LNCaP clone FGC (cell line): ENCODE measurements at places on chromosomes 6 and 20.
A peak's percentile ranks its signal among the peaks of the same experiment; 100 is the strongest.

- no peak for DNase-seq
Measured at GRCh38 chr6:14396826-14397517, 279.4 kb downstream of the CD83 start.

DNA sequence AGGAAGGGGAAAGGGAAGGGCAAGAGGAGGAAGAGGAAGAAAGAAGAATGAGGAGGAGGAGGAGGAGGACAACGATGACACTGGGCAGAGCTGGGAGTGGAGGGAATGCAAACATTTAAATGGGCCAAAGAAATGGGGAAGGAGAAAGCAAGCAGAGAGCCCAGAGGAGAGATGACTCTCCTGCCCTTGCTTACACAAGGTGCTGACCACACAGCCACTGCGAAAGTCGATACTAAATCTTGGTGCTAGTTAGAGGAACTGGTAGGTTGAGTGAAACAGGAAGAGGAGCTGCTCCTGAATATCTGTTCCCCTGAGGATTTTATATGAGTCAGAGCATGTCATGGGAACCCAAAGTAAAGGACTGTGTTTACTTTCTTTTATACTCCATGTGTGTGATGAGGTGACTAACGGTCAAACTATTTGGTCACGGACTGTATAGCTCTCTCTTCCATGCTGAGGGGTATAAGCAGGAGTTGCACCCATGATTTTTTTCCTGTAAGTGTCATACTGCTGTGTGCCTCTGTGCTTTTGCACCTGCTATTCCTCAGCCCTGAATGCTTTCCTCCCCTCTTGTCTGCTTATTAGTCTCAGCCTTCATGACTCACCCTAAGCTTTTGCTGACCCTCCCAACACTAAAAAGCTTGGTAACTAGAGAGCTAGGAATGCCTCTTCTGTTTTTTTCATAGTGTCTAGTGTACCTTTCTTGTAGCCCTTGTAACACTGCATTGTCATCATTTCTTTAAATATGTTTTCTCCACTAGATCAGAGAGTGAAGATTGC lies 9.5 kb upstream of the PAQR8 start:
- peak; percentile 30 for DNase-seq

DNA sequence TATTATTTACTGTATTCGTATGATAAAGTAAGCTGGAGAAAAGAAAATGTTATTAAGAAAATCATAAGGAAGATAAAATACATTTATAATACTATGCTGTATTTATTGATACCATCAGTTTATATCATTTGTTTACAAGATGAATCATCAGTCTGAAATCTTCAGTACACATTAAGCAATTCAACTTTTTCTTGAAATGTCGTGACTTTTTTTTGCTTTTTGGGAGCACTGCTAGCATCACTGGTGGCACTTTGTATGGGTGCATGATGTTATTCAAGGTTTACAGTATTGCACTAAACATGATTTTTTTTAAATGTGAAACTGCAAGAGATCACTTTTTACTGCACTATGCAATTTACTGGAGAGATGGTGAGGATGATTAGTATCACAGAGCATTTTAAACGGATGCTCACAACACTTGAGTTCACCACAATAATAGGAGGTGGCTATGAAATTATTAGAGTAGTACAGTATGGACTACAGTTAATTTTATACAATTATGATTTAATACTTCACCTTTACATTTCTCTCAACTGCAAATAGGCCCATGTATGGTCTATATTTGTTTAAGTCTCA lies 85.9 kb downstream of the SNAP25 start:
- DNase-seq: no peak

- no peak for DNase-seq
Measured at GRCh38 chr20:63836458-63837344, 5.6 kb upstream of the ZBTB46 start.

DNA sequence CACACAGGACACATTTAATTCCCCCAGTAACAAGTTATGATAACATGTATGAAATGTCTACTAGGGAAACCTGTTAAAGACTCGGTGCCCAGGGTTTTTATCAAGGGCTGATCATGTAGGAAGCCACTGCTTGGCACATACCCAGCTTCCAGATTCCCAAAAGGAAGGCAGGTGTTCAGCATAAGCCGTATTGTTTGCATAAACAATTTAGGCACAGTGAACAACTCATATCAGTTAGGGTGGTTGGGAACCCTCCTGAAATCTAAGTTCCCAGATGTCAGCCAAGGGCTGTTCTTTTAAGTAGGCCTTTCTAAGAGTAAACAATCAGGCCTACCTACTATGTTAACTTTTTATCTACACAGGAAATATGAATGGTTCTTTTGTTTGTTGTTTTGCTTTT lies 74.1 kb downstream of the ASXL1 start:
- peak; percentile 69 for DNase-seq

DNA sequence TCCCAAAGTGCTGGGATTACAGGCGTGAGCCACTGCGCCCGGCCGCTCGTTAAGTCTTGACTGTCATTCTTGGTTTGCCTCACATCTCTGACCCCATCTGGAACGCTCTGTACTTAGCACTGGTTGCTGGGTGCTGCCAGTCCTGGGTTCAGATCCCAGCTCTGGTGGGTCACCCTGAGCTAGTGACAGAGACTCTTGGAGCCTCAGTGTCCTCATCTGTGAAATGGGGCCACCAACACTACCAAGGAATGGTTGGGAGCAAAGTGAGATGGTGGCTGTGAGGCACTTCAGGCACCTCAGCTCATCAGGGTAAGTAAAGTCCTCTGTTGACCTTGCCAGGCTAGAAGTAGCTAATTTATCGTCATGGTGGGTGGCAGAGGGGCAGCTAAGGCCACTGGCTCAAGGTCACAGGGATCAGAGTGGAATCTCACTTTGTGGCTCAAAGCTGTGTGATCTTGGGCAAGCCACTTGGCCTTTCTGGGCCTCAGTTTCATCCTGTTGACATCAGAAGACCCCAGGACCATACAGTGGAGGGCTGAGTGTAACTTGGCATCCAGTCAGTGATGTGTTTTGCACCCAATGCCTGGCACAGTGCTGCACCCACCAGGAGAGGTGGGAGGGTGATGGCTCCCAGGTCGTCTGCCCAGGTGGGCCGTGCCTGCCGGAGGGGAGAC lies 46.7 kb downstream of the UBE2V1 start:
- DNase-seq: no peak

DNA sequence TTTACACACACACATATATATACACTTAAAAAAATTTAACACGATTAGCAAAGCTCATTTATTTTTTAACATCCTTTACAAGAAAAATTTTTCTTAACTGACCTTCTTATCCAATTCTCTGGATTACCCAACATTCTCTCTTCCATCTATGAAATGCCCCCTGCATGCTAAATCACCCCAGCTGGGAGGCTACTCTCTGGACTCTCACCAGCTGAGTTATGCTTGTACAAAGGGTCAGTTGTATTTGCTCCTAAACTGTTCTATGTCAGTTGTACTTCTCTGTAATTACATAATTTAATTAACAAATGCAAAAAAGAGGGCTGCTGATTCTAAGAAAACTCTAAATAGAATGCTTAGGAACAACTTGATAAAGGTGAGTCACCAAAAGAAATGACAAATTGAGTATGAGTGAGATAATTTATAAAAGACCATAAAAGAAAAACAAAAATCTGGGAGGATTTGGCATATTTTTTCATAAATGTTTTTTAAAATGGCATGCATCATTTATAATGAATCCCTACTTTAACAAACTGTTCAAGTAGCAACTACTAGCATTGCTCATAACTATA lies 120.5 kb downstream of the KIF13A start:
- no peak for DNase-seq

DNA sequence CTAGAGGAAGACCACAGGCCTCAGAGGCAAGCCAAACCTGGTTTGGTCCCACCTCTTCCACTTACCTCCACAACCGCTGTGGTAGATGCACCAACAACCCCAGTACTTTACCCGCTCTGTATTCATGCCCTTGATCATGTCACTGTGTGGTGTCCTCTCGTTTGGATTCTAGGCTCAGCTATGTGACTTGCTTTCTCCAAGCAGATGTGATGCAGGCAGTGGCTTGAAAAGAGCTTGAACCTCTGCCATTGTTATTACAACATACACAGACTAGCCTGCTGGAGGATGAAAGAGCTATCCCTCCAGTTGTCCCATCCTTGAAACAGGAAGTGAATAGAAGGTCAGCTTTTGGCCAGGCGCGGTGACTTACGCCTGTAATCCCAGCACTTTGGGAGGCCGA lies 147.7 kb downstream of the ZNF217 start:
- no peak for DNase-seq

- no peak for DNase-seq
Measured at GRCh38 chr6:114569669-114570068, 226.8 kb upstream of the HS3ST5 start.

DNA sequence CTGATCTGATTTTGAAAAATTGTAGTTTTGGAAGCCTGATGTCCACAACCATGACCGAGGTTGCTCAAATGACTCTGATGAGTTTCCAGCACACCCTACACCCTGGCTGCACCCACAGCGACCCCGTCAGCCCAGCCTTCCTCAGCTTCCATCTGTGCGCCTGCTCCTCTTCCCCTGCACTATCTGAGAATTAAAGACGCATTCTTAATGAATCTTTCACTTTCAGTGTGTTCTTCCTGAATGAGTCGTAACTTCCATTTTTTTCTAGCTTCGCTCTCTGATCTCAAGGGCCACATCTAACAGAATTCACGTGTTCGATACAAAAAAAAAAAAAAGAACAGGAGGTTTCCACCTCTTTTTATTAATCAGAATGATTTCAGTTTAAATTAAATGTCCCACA lies 21.3 kb upstream of the RREB1 start:
- no peak for DNase-seq

GRCh38 chr6:87897663-87898062 lies 150.0 kb upstream of the SPACA1 start:
- no peak for DNase-seq

DNA sequence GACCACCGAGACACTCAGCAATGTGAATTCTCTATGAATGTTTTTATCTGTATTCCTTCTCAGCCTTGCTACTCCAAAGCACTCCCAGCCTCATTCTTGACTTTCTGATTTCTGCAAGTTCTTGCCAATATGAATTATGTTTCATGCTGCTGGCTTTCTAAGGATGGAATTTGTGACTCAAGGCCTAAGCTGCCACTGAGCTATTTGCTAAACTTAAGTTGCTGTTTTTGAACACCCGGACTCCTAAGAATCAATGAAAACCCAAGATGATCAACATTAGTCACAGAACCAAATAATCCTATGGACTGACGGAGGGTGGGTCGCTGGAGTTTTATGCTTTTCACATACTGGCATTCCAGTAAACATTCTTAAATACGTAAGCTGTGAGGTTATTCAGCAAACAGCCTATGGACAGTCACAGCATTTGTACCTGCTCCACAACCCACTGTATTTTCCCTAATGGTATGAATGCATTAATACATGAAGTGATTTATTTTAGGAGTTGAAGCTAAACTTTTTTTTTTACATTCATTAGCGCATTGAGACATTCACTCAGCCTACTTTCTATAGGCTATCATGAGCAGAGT lies 8.2 kb upstream of the PXDC1 start:
- DNase-seq: no peak

- peak; percentile 97 for DNase-seq
Measured at GRCh38 chr6:154343473-154344308, 12.9 kb downstream of the IPCEF1 start.

GRCh38 chr20:347317-347639 lies 367 bp downstream of the NRSN2 start:
- no peak for DNase-seq

GRCh38 chr6:43970068-43970912 lies 157.0 kb downstream of the MRPL14 start:
- no peak for DNase-seq

DNA sequence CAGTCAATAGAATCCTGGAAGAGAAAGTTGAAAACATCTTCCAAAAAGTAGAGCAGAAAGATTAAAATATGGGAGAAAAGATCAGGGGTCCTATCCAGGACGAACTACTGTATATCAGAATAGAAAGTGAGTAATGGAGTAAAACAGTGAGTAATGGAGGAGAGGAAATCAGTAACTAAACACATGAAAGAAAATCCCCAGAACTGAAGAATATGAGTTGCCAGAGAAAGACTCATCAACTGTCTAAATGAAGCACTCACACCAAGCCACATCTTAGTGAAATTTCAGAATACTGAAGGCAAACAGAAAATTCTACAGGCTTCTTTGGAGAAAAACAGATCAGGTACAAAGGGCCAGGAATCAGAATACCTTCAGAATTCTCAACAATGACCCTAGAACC lies 14.9 kb downstream of the IL17A start:
- DNase-seq: no peak

- DNase-seq: no peak
Measured at GRCh38 chr6:11766589-11767450, 11.8 kb downstream of the ADTRP start.

- no peak for DNase-seq
Measured at GRCh38 chr6:29661071-29661470, 4.2 kb downstream of the MOG start.

DNA sequence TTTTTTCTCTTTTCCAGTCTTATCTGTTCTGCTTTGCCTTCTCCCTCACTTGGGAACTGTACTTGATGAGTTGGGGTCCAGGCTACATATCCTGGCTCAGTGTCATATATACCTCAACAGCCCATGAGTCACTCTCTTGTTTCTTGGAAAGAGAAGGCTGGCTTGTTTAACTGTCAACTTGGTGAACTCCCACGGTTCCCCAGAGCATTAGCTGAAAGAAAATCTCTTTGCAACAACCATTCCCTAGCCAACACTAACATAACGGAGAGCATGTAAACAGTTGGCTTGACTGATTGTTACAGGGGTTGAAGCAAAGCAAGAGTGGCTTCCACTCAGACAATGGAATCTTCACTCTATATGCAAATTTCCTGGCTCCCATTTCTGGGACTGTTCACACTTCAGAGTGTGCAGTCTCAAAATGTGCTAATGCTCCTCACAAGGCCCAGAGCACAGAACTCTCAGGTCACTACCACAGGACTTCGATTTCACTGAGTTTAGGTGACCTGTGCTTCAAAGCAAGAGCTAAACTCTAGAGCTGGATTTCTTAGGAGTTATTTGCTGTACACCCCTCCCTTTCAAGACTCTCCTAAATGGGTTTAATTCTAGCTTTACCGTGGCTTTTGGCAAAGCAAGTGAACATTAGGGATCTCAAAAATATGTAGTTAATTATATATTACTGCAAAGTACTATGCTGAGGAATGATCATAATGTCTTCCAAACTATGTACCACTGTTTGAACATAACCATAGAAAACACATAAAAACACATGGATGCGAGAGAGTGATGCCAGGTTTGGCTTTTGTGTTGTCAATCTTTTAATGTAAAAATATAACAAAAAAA lies 609.8 kb downstream of the RFPL4B start:
- DNase-seq: no peak

GRCh38 chr6:168201383-168201782 lies 118.2 kb downstream of the DACT2 start:
- DNase-seq: peak; percentile 6

- no peak for DNase-seq
Measured at GRCh38 chr6:25829375-25829774, 2.5 kb downstream of the SLC17A1 start.

DNA sequence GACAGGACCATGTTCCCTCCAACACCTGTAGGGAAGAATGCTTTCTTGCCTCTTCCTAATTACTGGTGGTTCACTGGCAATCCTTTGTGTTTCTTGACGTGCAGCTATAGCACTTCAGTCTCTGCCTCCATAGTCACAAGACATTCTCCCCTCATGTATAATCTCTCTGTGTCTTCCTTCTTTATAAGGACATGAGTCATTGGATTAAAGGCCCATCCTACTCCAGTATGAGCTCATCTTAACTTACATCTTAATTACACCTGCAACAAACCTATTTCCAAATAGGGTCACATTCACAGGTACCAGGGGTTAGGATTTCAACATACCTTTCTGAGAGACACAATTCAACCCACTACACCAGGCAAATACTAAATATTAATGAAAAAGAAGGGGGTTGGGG lies 213.6 kb downstream of the RNGTT start:
- DNase-seq: no peak
